IMR-90 (cell line): ENCODE measurements at places on chromosomes 11 and 22. TPM values are rescaled to one million over a fixed set of nuclear protein-coding genes. Genes with fewer than 3 reads are reported as not detected.

Gene SLC1A2
- 0.15 and 0.17 TPM in 2 replicates for polyA plus RNA-seq

Gene DRG1
- polyA plus RNA-seq, result 52.7 and 54.8 TPM in 2 replicates

Gene TSPAN4
- polyA plus RNA-seq, result 293 and 327 TPM in 2 replicates

Gene OR5D16
- not detected in 2 replicates for polyA plus RNA-seq

Gene OR51B5
- 0.09 and 0.29 TPM in 2 replicates for polyA plus RNA-seq

Gene CDKN1C
- 3.0 and 3.7 TPM in 2 replicates for polyA plus RNA-seq

Gene DGAT2
- polyA plus RNA-seq, result 1.7 and 2.4 TPM in 2 replicates

GRCh38 chr22:49627217-49628181 is 200.2 kb downstream of the BRD1 start:
- no peak for DNase-seq
- H3K4me1 ChIP-seq, result no peaks in the 10 kb centered on the region
- no peaks in the 10 kb centered on the region for H3K27me3 ChIP-seq
- H3K4me3 ChIP-seq, result no peak overlapping the region

DNA sequence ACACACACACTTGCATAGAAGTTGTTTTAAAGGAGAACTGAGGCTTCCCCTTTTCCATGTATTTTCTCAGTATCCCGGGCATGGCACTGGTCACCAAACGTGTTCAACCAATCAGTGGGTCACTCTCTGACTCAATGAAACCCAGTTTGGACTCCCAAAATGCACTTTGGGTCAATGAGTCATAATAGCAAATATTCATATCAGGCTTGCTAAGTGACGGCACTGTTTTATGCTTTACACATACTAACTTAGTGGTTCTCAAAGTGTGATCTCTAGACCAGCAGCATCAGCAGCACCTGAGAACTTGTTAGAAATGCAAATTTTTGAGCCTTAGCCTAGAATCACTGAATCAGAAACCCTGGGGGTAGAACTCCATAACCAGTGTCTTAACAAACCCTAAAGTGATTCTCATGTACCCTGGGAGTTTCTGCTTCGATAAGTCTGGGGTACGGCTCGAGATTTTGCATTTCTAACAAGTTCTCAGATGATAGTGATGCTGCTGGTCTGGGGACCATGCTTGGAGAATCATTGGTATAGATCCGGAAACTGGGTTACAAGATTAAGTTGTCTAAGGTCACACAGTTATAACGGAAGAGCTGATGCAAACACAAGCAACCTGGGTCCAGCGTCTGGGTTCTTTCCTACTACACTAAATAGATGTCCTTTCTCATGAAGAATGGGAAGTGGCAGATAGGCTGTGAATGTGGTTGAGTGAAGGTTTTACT is 35.6 kb downstream of the ETS1 start:
- no peaks in the 10 kb centered on the region for H3K36me3 ChIP-seq
- H3K27ac ChIP-seq, result no peak overlapping the region
- peaks cover 8% of the 10 kb centered on the region; the same call in 1 of the 2 replicates for H3K4me1 ChIP-seq
- DNase-seq, result no peak
- peaks cover 5% of the 10 kb centered on the region for H3K27me3 ChIP-seq
- no peak overlapping the region for H3K4me3 ChIP-seq

GRCh38 chr11:102757823-102758549 is 22.4 kb downstream of the MMP10 start:
- no peaks in the 10 kb centered on the region for H3K36me3 ChIP-seq
- H3K27me3 ChIP-seq, result peaks cover 19% of the 10 kb centered on the region
- no peak overlapping the region for H3K27ac ChIP-seq

DNA sequence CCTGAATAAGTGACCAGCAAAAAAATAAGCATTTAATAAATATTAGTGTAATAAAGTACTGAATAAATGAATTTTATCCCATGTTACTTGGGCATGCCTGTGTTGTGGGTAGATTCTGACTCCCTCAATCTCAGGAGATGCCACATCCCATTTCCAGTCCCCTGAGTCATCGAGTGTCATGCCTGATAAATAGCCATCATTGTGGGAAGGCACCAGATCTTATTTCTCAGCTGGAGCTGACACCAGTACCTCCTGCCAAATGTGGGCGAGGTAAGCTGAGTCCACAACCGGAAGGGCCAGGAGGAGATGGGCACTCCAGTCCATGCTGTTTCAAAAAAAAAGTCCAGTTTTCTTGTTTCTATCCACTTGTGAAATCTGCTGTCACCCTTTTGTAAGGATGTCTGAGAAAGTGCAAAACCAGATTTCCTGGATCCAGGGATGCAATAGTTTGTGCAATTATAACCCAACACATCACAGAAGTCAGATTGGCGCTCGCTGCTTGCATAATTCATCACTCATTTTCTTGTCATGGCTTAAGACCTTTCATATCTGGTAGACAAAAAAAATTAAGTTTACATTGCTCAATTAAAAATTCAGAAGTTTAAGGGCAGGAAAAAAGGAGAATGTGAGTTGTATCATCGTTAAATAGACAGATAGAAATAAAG is 311.6 kb downstream of the MIAT start:
- no peak for DNase-seq
- H3K27me3 ChIP-seq, result peaks cover 4% of the 10 kb centered on the region
- no peaks in the 10 kb centered on the region for H3K4me1 ChIP-seq
- H3K27ac ChIP-seq, result no peak overlapping the region
- no peak overlapping the region for H3K4me3 ChIP-seq

DNA sequence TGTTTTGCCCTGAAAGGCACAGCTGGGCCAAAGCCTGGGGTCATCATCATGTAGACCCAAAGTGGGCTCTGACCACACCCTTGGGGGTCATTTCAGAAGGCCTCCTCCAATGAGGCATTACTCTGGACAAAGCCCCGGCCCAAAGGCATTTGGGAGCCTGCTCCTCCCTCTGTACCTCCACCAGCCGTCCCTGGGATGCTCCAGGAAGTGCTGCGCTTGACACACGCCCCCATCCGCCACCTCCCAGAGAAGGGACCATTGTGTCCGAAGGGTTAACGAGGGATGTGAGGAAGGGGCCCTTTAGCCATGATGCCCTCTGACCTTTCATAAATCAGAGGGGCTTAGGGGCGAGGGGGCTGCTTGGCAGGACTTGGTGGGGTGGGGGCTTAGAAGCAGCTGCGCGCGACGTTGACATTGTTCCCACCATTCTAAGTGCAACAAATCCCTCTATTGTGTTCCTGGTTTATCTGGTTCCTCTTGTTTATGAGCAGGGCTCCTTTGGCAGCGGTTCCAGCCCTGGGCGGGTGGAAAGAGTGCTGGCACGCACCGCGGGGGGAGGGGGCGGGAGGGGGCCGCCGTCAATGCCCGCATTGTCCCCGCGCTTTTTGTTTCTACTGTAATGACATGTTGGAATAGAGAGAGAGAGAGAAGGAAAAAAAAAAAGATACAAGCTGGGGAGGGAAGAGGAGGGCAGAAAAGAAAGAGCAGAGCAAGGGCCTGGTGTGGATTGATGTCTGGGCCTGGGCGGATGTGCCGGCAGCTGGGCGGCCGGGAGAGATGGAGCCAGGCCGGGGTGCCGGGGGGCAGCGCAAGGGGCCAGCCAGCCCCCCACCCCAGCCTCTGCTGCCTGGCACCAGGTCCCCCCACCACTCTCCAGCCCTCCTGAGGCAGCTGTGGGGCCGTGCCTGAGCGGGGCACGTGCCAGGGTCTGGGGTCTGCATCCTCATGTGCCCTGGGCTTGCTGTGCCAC is 32.1 kb upstream of the SOX10 start:
- H3K4me3 ChIP-seq, result no peak overlapping the region
- no peak overlapping the region; the same call in 1 of the 2 replicates for H3K27ac ChIP-seq
- H3K36me3 ChIP-seq, result no peaks in the 10 kb centered on the region
- peaks cover 9% of the 10 kb centered on the region for H3K4me1 ChIP-seq

- peaks cover 43% of the 10 kb centered on the region for H3K4me1 ChIP-seq
- H3K27ac ChIP-seq, result peak overlapping the region; percentile 54; the same call in 1 of the 2 replicates
- H3K4me3 ChIP-seq, result no peak overlapping the region
- no peaks in the 10 kb centered on the region for H3K27me3 ChIP-seq
Measured at GRCh38 chr11:94151903-94152677, 23.4 kb downstream of the PANX1 start.

GRCh38 chr11:76339221-76339620 is 41.7 kb downstream of the THAP12 start:
- no peak for DNase-seq
- H3K4me3 ChIP-seq, result no peak overlapping the region
- H3K27ac ChIP-seq, result no peak overlapping the region
- H3K4me1 ChIP-seq, result no peaks in the 10 kb centered on the region
- H3K36me3 ChIP-seq, result no peaks in the 10 kb centered on the region
- H3K27me3 ChIP-seq, result peaks cover 2% of the 10 kb centered on the region; the same call in 1 of the 2 replicates

DNA sequence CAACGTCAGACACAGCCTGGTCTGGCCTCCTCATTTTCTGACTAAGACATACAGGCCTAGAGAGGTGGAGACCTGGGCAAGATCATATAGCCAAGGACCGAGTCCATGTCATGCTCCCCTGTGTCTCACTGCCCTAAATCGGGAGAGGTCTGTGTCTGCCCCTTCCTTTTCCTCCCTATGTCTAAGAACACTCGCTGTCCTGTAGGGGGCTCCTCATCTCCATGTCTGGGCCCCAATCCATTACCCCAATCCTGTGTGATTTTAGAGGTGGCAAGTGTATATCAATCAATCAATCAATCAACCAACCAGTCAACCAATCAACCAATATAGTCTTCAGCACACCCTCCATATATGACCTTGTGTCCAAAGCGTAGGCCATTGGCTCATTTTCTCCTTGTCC is 125.7 kb downstream of the KIRREL3 start:
- no peak overlapping the region for H3K4me3 ChIP-seq
- no peaks in the 10 kb centered on the region for H3K27me3 ChIP-seq
- DNase-seq, result no peak

GRCh38 chr22:40733919-40734318 is 54.6 kb downstream of the MCHR1 start:
- no peaks in the 10 kb centered on the region; the same call in 1 of the 2 replicates for H3K4me1 ChIP-seq
- no peak for DNase-seq

DNA sequence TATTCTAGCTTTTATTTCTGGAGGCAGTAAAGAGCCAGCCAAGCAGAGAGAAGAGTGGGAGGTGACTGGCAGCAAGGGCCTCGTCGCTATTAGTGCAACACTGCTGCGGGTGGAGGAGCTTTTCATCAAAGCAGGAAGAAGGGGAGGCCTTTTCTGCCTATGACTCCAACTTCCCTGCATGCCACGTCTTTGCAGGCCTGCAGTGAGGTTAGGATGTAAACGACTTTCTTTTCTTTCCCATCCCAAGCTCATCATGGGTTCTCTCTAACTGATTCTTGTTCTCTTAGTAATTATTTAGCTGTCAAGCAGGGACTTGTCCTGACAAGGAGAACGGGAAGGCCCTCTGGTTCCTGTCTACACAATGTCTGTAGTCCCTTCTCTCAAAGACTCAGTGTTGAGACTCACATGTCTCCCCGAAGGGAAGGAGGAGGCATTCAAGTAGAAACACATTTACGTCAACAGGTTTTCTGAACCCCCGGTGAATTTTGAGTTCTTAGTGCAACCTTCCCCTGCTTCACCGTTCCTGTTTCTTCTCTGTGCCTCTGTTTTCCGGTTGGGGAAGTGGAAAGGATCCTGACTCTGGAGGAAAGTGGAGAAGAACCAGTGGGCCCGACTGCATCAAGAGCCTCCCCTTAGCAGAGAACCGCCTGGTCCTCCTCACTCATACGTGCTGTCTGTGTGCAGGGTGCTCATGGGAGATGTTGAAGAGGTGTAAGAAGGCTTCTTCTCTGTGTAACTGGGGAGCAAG is 56.9 kb downstream of the PACS1 start:
- no peaks in the 10 kb centered on the region for H3K36me3 ChIP-seq
- H3K4me1 ChIP-seq, result peaks cover 14% of the 10 kb centered on the region
- peak; percentile 79 for DNase-seq
- no peak overlapping the region for H3K4me3 ChIP-seq
- H3K27ac ChIP-seq, result peak overlapping the region; percentile 17

- H3K4me3 ChIP-seq, result no peak overlapping the region
- H3K27ac ChIP-seq, result no peak overlapping the region
- H3K4me1 ChIP-seq, result no peaks in the 10 kb centered on the region
- H3K36me3 ChIP-seq, result no peaks in the 10 kb centered on the region
- H3K27me3 ChIP-seq, result peaks cover 28% of the 10 kb centered on the region
Measured at GRCh38 chr11:34292111-34292510, 65.7 kb downstream of the ABTB2 start.

DNA sequence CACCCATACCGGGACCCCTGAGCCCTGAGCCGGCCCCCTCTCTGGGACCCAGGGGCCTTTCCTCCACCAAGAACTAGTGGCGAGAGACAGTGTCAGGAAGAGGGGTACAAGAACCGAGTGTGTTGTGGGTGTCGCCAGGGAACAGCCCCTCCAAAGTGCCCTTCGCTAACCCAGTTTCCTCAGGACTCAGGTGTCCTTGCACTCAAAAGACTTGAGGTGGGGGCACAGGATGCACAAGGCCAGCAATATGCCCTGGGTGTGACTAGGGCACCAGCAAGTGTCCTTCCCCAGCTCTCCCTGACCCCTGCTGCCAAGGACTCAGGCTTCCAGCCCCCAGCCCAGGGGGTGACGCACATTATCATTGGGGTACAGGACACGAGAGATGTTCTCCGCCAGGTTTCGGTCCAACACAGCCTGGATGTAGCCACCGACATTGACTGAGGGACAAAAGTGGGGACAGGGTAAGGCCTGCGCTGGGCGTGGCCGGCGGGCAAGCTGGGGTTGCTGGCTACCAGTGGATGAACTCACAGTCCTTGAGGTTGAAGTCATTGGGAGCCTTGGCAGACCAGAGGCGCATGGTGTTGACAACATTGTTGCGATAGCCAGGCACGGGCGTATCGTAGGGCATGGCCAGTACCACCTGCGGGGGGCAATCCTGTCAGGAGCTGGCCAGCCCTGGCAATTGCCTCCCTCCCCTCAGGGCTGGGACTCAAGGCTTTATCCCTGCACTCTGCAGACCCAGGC is 4.7 kb downstream of the PYGM start:
- no peaks in the 10 kb centered on the region for H3K27me3 ChIP-seq
- H3K27ac ChIP-seq, result no peak overlapping the region
- H3K4me3 ChIP-seq, result no peak overlapping the region

DNA sequence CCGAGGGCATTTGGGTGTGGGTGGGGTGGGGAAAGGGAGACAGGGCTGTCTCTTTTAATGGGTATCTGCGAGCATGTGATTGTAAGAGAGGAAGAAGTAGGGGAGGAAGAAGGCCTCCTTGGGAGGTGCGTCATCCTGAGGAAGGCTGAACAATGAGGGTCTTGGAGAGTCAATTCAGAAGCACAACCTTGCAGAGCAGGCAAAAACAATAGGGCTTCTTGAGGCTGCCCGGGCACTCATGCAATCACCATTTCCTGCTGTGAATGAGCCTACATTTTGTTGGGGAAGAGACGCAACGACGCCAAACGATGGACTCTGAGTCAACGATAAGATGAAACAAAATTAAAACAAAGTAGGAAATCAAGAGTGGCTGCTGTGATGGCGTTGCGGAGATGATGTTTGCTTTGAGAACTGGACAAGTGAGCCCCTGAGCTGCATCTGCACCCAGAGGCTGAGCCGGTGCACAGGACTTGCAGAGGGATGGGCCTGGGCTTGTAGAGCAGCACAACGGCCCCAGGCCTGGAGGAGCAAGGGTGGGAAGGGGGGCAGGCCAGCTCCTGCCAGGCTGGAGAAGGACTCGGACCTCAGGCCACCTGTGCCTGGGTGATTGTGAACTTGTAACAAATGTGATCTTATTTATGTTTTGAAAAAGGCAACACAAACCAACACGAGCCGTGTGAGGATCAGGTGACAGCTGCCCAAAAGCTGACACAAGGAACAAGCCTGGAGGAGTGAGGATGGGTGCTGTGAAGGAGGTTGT is 92.3 kb upstream of the B3GAT1 start:
- H3K4me1 ChIP-seq, result no peaks in the 10 kb centered on the region
- H3K27me3 ChIP-seq, result no peaks in the 10 kb centered on the region
- H3K36me3 ChIP-seq, result no peaks in the 10 kb centered on the region
